Activated B cell treated with CpG ODN at 0.5 μM for 24 hours (primary cell): ENCODE measurements at places on chromosomes 12 and 14. TPM values are rescaled to one million over a fixed set of nuclear protein-coding genes. Genes with fewer than 3 reads are reported as not detected.
A peak's percentile ranks its signal among the peaks of the same experiment; 100 is the strongest.

IL26 gene
- not detected in 2 replicates for total RNA-seq

DNA sequence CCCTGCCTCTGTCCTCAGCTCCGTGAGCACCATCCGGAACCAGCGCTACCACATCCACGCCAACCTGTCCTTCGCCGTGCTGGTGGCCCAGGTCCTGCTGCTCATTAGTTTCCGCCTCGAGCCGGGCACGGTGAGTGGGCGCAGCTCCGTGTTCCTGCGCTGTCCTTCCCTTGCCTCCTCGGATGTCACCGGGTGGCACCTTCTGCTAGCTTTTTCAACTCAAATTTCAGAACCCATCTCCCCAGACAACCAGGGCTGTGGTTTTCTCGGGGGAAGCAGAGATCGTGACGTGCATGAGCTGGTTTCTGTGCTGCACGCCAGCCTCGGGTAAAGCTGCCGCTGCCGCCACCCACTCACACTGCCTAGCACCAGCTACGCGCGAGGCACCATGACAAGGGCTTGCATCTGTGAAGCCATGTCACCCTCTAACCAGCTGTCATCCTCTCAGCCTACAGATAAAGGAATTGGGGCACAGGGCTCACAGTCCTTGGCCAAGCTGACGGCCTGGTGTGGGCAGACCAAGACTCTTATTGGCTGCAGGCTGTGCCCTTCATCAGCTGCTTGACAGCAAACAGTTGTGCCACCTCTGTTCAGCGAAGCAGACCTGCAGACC, 152.1 kb downstream of the ADGRD1 start:
- no peaks in the 10 kb centered on the region for H3K36me3 ChIP-seq
- H3K27me3 ChIP-seq = peaks cover 8% of the 10 kb centered on the region
- no peak for DNase-seq
- no peak overlapping the region for H3K27ac ChIP-seq
- no peak overlapping the region for H3K4me3 ChIP-seq
- peaks cover 15% of the 10 kb centered on the region for H3K4me1 ChIP-seq

GRCh38 chr14:47466916-47467315, 208.5 kb downstream of the MDGA2 start:
- H3K4me1 ChIP-seq = no peaks in the 10 kb centered on the region
- H3K27me3 ChIP-seq = no peaks in the 10 kb centered on the region
- no peak overlapping the region for H3K27ac ChIP-seq
- DNase-seq = no peak

- no peak overlapping the region for H3K27ac ChIP-seq
- DNase-seq = no peak
- no peaks in the 10 kb centered on the region for H3K36me3 ChIP-seq
- no peaks in the 10 kb centered on the region for H3K27me3 ChIP-seq
Observed at GRCh38 chr14:98503086-98503815, 768.7 kb downstream of the BCL11B start.

OR4E2 gene
- not detected in 2 replicates for total RNA-seq

TRIM9 gene
- 0.24 and 0.67 TPM in 2 replicates for total RNA-seq

TDRD9 gene
- 2.6 and 3.1 TPM in 2 replicates for total RNA-seq

DNA sequence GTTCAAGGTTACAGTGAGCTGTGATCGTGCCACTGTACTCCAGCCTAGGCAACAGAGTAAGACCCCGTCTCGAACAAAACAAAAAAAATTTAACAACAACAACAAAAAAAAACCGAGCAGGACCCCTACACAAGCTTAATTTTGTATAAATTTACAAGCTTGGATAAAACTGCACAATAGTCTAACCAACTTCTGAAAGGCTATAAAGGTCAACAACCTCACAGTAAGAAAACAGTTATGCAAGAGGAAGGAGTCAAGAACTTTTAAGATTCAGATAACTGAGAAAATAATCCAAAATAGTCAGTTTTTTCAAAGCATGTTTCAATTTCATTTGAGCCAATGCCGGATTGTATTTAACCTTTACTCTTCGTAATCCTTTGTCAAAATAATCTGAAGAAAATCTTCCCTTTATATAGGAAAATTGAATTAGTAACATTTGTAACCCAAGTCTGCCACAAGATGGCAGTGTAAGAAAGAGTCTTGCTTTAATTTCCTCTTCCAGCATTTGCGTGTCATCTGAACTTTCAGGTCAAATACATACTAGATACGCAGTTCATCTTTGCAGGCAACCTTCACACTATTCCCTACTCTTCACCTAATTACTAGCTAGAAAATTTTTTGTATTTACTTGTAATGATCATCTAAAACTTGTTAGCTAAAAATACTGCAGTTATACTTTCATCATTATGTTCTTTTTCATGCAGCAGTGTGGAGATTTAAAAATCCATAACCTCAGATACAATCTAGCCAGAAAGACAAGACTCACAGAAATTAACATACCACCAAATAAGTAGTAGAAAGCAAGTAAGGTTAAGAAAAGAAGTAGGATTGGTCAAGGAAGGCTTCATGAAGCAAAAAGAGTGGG, 5.8 kb downstream of the CCNB1IP1 start:
- DNase-seq = no peak
- H3K36me3 ChIP-seq = peaks cover 40% of the 10 kb centered on the region
- H3K27ac ChIP-seq = peak overlapping the region; percentile 42
- H3K4me3 ChIP-seq = no peak overlapping the region
- H3K27me3 ChIP-seq = no peaks in the 10 kb centered on the region

HNF1A gene
- not detected in 2 replicates for total RNA-seq

ARHGDIB gene
- 680 and 738 TPM in 2 replicates for total RNA-seq

RTL1 gene
- not detected in 2 replicates for total RNA-seq

FOXA1 gene
- not detected in 2 replicates for total RNA-seq

C12orf50 gene
- 0.07 and 0.12 TPM in 2 replicates for total RNA-seq

GRCh38 chr12:108313241-108313605, 25.9 kb downstream of the CMKLR1 start:
- H3K4me3 ChIP-seq = no peak overlapping the region
- no peak overlapping the region for H3K27ac ChIP-seq
- no peaks in the 10 kb centered on the region for H3K36me3 ChIP-seq
- peaks cover 17% of the 10 kb centered on the region for H3K27me3 ChIP-seq
- DNase-seq = no peak

GRCh38 chr12:120842595-120842994, 61.6 kb downstream of the SPPL3 start:
- H3K4me1 ChIP-seq = peaks cover 36% of the 10 kb centered on the region
- H3K27me3 ChIP-seq = no peaks in the 10 kb centered on the region
- no peak overlapping the region for H3K4me3 ChIP-seq
- DNase-seq = no peak
- peak overlapping the region; percentile 25 for H3K27ac ChIP-seq

- no peak overlapping the region for H3K4me3 ChIP-seq
- no peak for DNase-seq
- no peak overlapping the region for H3K27ac ChIP-seq
- no peaks in the 10 kb centered on the region for H3K4me1 ChIP-seq
- H3K27me3 ChIP-seq = no peaks in the 10 kb centered on the region
Observed at GRCh38 chr12:71063087-71063486, 94.7 kb downstream of the TSPAN8 start.

CCDC38 gene
- 0.09 and 0.42 TPM in 2 replicates for total RNA-seq

- H3K27ac ChIP-seq = peak overlapping the region; percentile 92
- H3K4me1 ChIP-seq = peaks cover 22% of the 10 kb centered on the region
- H3K4me3 ChIP-seq = peak overlapping the region; percentile 64
- no peaks in the 10 kb centered on the region for H3K27me3 ChIP-seq
- H3K36me3 ChIP-seq = no peaks in the 10 kb centered on the region
Observed at GRCh38 chr14:68593806-68594536, 198.9 kb downstream of the ZFP36L1 start.

NKX2-1 gene
- not detected in 2 replicates for total RNA-seq
